ENCODE measurements at places on chromosomes 16 and 17.

- DNase-seq, result no peak
Observed at GRCh38 chr17:10814075-10814474, 10.2 kb upstream of the TMEM238L start.

DNA sequence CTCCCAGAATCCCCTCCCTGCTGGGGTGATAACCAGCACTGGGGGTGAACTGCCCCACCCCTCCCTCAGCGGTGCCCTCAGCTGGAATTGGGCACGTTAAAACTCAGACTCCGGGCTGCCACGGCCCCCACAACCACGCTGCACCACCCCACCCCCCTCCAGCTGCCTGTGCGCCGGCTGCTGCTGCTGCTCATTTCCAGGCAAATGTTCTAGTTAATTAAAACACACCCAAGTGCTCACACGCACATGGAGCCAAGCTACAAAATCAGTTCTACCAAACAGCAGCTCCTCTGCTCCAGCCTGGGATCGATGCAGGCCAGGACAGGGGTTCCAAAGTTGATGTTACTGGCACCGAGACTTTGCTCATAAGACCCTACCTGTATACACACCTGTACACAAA, 180.5 kb downstream of the ZNF423 start:
- no peak for DNase-seq

- peak; percentile 87 for DNase-seq
Observed at GRCh38 chr16:27748868-27749546, 199.1 kb downstream of the KATNIP start.

GRCh38 chr17:30554839-30555751, 77.9 kb downstream of the GOSR1 start:
- DNase-seq, result no peak

- DNase-seq, result no peak
Observed at GRCh38 chr17:81556175-81556691, 4.1 kb upstream of the FAAP100 start.

GRCh38 chr17:43151880-43152456, 19.0 kb upstream of the NBR1 start:
- DNase-seq, result no peak

GRCh38 chr16:58010886-58011285, 9.7 kb downstream of the USB1 start:
- DNase-seq, result no peak

- DNase-seq, result no peak
Observed at GRCh38 chr16:66612422-66612821, 7.9 kb downstream of the CMTM3 start.

GRCh38 chr17:17125136-17126084, 80.7 kb downstream of the PLD6 start:
- no peak for DNase-seq

DNA sequence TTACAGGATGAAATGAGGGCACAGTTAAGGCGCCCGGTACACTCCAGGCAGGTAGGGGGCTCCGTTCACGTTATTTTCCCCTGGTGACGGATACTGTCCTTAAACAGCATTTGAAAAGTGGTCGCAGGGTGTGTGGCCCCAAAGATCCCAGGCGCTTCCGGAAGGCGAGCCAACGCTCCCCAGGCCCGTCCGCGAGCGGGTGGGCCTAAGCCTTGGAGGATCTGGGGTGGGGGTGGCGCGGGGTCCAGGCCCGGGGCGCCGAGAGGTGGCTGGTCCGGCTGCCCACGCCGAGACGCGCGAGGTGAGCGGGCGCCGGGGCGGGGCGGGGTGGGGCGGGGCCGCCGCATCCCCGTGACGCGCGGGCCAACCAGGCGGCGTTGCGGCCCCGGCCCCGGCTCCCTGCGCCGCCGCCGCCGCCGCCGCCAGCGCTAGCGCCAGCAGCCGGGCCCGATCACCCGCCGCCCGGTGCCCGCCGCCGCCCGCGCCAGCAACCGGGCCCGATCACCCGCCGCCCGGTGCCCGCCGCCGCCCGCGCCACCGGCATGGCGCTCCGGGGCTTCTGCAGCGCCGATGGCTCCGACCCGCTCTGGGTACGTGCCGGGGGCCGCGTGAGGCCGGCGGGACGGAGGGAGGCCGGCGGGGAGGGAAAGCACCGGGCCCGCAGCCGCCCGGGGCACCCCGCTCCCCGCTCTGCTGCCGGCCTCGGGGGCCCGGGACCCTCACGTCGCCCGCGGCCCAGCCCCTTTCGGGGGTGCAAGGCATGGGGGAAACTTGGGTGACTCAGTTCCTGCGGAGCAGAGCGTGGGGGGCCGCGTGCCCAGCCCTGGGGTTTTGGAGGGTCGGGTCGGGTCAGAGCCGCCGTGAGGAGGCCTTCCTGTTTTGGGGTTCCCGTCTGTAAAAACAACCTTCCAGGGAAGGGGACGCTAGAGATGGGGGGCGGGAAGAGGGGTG, at the start of gene ABCC1:
ABCC1 (plus strand) TSS at position 407 of the 951 bp plus-strand sequence; CDS start at position 543, 136 bp downstream.
- DNase-seq, result no peak

DNA sequence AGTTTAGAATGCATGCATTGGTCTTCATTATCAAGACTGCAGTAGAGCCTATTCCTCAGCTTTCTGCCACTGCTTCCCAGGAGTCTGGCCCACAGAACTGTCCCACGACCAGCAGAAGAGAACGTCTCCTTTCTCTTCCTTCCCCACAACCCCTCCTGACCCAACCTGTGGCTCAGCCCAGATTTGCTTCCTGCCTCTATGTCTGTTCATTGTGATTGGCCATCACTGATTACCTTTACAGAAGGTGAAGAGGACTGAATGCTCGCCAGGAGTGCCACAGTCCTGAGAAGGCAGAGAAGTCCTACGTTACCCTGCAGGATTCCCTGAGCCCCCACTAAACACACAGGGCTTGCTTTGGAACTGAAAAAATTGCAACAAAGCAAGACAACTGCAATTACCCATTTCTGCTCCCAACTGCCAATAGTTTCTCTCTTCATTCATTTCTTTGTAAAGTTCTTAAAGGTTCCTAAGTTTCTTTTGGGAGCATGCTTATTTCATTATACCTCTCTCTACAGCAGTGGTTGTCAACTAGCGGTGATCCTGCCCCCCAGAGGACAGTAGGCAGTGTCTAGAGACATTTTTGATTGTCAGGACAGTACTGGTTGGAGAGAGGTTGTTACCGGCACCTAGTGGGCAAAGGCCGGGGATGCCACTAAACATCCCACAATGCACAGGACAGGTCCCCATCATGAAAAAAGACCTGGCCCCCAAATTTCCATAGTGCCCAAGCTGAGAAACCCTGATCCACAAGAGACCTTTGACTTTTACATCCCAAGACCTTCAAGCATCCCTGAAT, 4.5 kb upstream of the NAT9 start:
- no peak for DNase-seq

GRCh38 chr17:10276436-10276835, 78.0 kb upstream of the GAS7 start:
- no peak for DNase-seq

- DNase-seq, result no peak
Observed at GRCh38 chr16:56629531-56629930, 2.9 kb upstream of the MT1M start.

DNA sequence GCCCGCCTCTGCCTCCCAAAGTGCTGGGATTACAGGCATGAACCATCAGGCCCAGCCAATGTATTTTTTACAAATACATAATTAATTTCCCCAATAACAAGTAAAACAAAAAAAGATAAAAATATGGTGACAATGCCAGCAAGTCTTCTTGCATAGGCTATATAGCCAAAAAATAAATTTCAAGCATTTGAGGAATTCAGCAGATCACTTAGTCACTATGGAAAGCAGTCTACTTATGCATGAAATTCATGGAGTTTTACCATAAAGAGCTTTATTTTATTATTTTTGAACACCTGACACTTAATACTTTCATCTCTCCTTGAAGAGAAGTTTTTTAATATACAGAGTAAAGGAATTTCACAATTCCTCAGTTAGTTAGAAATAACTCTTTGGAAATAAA, 56.4 kb downstream of the BRIP1 start:
- no peak for DNase-seq

- no peak for DNase-seq
Observed at GRCh38 chr16:77767826-77768225, 20.5 kb upstream of the VAT1L start.

DNA sequence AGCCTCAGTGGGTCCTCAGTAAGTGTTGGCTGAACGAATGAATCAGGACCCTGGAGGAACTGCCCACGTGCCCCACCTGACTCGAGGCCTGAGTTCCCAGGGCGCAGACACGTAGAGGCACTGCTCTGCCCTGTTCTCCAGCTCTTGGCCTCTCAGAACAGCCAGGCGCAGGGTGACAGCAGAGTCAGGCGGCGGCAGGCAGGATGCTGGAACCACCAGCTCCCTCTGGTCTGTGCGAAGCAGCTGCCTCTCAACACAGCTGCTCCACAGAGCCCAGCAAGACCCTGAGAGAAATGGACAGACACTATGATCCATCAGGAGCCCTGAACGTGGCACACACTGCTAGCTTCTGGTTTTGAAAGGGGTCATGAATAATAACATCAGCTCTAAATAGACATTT, 53.1 kb upstream of the BCO1 start:
- DNase-seq, result no peak

GRCh38 chr17:79326814-79327213, 252.2 kb downstream of the ENGASE start:
- no peak for DNase-seq

- no peak for DNase-seq
Observed at GRCh38 chr16:68487669-68488068, 39.4 kb upstream of the SMPD3 start.

Data from GM04504 (cell line).